ENCODE measurements at places on chromosomes 13 and 19. TPM values are rescaled to one million over a fixed set of nuclear protein-coding genes. Genes with fewer than 3 reads are reported as not detected.

Gene JAK3
- 4.2 TPM for polyA plus RNA-seq

Gene TMPRSS9
- 2.1 TPM for polyA plus RNA-seq

Gene STARD13
- 17.5 TPM for polyA plus RNA-seq

Gene NALCN
- 20.8 TPM for polyA plus RNA-seq

Gene SOX1
- polyA plus RNA-seq = 6.7 TPM

Gene AP1M1
- polyA plus RNA-seq = 103 TPM

Gene ZNF865
- 15.4 TPM for polyA plus RNA-seq

Gene THOP1
- polyA plus RNA-seq = 83.6 TPM

Gene GGN
- polyA plus RNA-seq = 1.3 TPM

Gene TMEM150B
- 0.77 TPM for polyA plus RNA-seq

Gene ZNF135
- 15.1 TPM for polyA plus RNA-seq

Gene GDF15
- 2.2 TPM for polyA plus RNA-seq

Gene CLEC17A
- polyA plus RNA-seq = 0.09 TPM

Gene SHISA7
- polyA plus RNA-seq = 35.6 TPM

Gene C19orf85
- polyA plus RNA-seq = not detected

Gene VSTM1
- 1.1 TPM for polyA plus RNA-seq

Gene PODNL1
- 7.5 TPM for polyA plus RNA-seq

Gene ZNF835
- 10.3 TPM for polyA plus RNA-seq

Gene PRR20A
- polyA plus RNA-seq = not detected

Gene FGF9
- 17.5 TPM for polyA plus RNA-seq

Gene TPTE2
- 0.51 TPM for polyA plus RNA-seq

Gene SPACA7
- polyA plus RNA-seq = not detected

Gene ZNF737
- 13.5 TPM for polyA plus RNA-seq

Gene TSHZ3
- 38.7 TPM for polyA plus RNA-seq

Gene BCL2L12
- polyA plus RNA-seq = 15.0 TPM

Gene CEACAM20
- polyA plus RNA-seq = not detected

Gene GRK1
- 0.97 TPM for polyA plus RNA-seq

Gene TEKTIP1
- 13.0 TPM for polyA plus RNA-seq

Gene CBY2
- polyA plus RNA-seq = not detected

Gene PCCA
- polyA plus RNA-seq = 54.7 TPM
